Stimulated activated CD4-positive, alpha-beta T cell treated with anti-CD3 and anti-CD28 coated beads, Interleukin-15, amount 100 ng/mL, for 1 hour (primary cell): ENCODE measurements at places on chromosomes 2 and 18.

GRCh38 chr18:60130284-60130683 lies 230.5 kb downstream of the PMAIP1 start:
- DNase-seq, result no peak

DNA sequence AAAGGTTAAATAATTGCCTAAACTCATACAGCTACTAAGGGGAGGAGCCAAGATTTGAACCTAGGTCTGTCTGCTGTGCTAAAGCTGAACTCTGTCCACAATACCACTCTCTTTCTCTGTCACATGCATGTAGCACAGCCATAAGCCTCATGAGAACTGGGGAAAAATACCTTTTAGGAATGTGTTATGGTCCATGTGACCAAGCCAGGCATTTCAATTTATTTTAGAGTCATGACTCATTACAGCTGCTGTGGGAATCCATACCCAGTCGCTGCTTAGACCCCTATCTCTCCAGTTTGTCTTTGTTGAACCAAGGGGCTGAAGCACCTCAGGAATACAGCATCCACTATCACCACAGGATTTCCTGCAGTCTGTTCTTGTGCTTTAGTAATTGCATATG lies 200.0 kb upstream of the SIX3 start:
- DNase-seq, result no peak

- no peak for DNase-seq
Measured at GRCh38 chr2:13662055-13662454, 945.3 kb downstream of the TRIB2 start.

DNA sequence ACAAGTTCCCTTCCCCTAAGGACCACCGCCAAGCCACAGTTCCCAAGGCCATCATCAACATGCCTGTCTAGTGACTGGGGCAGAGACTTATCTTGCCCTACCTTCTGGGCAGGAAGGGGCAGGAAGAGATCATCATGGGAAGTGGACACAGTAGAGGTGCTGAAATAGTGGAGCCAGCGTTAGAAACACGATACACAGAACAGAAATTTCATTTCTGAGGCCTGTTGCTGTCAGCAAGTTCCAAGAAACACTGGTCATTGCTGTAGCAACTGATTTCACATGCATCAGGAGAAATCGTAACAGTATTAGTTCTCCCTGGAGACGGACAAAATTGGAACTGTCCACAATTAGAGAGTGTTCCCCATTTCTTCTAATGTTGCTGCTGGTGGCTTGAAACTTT lies 83.0 kb downstream of the COLEC12 start:
- DNase-seq, result no peak

DNA sequence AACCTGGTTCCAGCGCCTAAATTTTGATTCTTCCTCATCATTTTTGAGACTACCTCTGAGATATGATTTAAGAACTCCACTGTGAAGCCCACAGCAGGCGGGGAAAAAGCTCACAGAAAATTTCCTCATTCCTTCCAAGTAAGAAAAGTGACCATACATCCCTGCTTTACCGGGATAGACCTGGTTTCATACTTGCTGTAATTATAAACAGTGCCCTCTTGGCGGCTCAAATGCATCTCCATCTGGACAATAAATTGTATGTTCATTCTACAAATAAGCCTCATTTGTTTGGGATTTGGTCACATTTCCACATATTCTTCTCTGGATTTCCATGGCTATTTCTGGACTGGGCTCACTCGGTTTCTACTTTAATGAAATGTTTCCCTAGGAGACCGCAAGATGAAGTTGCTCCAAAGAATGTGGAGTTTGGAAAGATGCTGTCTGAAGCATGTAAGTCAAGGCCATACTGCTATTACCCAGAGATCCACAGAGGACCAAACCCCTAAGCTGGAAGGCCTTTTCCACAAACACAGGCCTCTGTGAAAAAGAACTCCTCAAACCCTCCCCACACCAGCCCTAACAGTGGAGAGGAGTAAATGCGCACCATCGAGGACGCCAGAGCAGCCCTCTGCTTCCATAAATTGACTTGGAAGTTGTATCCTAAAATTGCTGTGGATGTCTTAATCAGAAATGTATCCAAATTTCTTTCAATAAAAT lies 13.9 kb downstream of the STAT1 start:
- no peak for DNase-seq

- no peak for DNase-seq
Measured at GRCh38 chr2:215188078-215188477, 49.7 kb upstream of the ABCA12 start.

DNA sequence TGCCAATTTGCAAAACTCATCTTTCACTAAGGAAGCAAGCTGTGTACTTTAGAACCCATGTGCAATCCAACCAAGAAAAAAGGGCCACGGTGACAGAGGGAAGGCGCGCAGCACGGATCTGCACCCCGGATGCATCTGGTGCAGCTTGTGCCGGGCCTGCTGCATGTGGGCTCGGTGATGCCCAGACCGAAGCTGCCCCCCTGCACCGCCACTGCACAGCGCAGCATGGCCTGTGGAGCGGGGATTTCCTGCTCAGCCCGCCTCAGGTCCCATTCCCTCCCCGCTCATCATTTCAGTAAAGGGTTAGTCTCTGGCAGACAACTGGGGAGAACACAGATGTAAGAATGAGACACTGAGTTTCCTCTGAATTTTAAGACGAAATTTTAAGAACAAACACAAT lies 43.0 kb downstream of the MC2R start:
- no peak for DNase-seq

GRCh38 chr2:235597081-235597615 lies 103.3 kb downstream of the AGAP1 start:
- DNase-seq, result no peak

- DNase-seq, result no peak
Measured at GRCh38 chr2:108629417-108629816, 89.9 kb upstream of the RANBP2 start.

GRCh38 chr2:28134262-28134812 lies 243.8 kb downstream of the BABAM2 start:
- DNase-seq, result no peak

DNA sequence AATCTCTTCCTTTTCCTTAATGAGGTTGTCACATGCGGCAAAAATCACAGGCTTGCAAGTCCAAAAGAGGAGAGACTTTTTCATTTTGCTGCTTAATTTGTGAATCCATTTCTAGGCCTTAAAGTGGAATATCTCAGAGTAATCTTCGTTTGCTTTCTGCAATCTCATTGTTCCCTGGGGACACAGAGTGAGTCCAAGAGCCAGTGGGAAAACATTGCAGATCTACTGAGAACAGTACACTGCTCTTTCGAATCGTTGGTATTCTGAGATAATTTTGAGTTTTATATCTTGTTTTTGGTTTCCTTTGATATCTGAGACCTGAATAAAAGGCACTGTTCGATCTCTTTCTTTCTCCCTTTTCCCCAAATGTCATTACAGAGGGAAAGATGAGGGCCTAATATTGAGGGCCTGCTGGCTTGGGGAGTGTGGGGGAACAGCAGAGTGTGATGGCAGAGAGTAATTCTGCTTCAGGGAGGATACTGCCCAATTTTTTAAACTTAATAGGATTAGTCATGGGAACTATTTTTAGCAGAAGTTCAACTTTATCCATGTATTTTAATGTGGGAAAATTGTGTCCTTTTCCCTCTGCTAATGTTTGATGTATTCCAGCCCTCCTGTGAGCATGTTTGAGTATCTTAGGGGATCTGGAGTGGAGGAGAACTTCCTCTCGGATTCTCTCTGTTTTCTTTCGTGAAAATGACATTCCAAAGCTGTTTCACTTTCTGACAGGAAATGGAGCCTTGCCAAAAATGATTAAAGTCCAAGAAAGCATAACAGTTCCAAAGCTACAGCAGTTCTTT lies 418.2 kb upstream of the ZEB2 start:
- DNase-seq, result no peak

DNA sequence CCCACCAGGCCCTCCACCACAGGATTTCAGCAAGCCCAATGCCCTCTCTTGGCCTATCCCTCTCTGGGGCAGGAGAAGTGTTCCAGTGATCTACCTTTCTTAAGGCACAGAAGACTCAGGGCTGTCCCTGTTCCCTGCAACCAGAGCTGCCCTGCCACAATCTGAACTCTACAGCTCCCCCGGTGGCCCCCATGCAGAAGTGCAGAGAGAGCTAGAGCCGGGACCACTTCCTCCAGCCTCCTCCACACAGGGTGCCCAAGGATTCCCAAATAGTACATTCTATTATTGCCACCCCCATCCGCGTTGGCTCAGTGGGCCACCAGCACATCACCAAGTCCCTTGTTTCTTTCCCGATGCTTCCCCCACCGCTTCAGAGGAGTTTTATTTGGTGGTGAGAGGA lies 114.8 kb upstream of the PTPRM start:
- DNase-seq, result no peak

- DNase-seq, result no peak
Measured at GRCh38 chr18:22988208-22988607, 55.1 kb downstream of the RBBP8 start.

DNA sequence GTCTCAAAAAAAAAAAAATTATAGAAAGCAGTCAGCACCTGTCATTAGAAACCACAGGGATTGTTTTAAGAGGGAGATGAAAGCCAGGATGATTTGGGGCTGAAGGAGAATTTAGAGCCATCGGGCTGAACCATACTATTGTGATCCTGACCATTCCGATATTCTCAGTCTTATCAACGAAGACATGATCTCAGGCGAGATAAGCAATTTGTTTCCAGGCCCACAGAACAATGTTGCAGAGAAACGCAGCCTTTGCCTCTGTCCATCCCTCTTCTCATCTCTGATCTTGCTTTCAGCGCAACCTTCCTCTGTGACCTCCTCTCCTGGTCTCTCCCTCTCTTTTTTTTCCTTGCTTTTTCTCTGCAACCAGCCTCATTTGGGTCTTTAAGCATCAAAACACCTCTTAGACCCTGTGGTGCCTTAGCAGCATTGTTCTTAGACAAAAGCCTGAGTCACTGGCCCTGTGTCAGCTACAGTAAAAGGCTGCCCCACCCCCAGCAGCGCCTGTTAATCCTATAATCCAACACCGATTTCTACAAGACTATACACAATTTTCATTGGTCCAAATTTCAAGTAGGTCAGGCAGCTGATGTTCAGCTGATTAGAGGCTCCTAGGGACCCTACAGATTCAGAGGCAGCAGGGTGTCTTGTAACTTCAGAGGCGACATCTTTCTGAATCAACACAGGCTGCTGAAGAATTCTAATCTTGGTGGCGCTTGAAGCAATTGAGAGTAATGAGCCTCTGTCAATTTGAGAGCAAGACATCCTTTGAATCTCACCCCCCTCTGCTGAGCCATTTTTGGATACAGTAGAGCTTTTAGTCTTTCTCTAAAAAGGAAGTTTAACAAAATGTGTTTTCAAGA lies 206.0 kb downstream of the NCK2 start:
- DNase-seq, result no peak

DNA sequence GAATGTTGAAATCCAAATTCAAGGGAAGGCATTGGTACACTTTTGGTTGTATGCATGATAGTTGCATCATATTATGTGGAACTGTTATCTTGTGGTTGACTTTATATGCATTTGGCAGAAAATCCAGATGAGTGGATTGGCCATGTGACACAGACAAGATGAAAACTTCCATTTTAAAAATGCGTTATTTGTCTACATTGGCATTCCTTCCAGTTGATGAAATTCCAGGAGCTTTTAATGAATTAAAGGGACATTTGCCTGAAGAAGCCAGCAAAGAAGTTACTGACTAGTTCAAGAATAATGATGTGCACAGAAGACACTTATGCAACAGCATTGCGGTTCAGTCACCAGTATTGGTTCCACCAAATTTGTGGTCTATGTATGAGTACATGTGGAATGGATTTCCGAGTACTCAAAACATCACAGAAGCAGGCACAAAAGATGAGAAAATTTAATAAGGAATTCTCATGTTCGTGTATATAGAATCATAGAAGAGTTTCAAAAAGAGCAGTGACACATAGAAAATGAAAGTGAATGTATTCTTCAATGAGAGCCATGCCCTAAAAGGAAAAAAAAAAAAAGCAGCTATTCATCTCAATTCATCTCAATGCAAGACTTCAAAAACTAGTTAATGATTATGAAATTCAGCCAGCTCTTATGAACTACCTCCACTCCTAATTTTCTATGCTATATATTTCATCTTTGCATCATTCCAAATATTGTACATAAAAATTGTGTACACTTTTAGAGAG lies 232.1 kb downstream of the RBM43 start:
- no peak for DNase-seq

DNA sequence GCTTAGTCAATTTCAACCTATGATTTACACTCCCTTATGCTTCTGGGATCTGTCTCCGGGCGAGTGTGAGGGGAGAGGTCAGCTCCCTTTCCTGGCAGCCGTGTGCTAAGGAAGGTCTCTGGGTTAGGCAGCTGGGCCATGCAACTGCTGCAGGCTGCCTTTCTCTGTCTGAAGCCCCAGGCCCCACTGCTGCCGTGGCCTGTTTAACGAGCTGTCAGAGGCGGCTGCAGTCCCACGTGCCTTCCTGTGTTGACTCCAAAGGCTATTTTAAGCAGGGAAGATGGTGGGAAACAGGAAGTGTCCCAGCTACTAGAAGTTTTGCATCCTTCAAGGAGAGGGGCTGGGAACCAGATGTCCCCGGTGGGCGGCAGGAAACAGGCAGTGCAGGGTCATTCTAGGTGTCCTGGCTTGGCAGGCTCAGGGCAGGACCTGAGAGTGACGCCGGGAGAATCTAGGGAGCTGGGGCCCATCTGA lies 186.4 kb downstream of the TNS1 start:
- no peak for DNase-seq

GRCh38 chr2:196080526-196080925 lies 11.9 kb upstream of the DNAH7 start:
- DNase-seq, result no peak

GRCh38 chr2:225117051-225117716 lies 74.9 kb upstream of the DOCK10 start:
- DNase-seq, result no peak

- DNase-seq, result no peak
Measured at GRCh38 chr2:168626096-168626495, 170.0 kb downstream of the CERS6 start.

- DNase-seq, result no peak
Measured at GRCh38 chr2:15801439-15801838, 138.9 kb upstream of the MYCN start.

DNA sequence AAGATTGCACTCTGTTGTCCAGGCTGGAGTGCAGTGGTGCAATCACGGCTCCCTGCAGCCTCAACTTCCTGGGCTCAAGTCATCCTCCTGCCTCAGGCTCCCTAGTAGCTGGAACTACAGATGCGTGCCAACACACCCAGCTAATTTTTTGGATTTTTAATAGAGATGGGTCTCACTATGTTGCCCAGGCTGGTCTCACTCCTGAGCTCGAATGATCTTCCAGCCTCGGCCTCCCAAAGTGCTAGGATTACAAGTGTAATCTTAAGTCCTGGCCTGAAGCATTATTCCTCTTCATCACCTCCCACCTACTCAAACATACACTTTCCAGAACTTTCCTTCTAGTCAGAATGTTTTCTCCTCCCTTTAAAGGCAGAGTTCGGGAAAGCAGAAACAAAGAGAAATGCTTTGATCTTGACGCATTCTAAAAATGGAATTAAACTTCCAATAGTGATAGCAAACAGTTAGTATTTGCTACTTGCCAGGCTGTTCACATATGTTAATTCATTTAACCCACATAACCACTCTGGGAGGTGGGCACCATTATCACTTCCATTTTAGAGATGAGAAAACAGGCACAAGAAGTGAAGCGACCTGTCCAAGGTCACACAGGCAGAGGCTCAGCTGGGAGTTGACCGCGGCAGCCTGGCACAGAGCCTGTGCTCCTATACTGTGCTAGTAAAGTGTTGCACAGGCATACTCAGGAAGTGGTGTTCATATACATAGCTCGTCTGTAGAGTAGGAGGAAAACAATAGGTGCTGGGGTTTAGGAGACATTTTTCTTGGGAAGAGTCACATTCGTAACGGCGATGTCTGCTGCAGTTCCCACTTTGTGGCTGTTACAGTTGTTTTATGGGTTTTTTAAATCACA lies 24.6 kb downstream of the TEX44 start:
- DNase-seq, result no peak

- DNase-seq, result no peak
Measured at GRCh38 chr18:6219116-6219717, 195.5 kb downstream of the L3MBTL4 start.
